ENCODE measurements at places on chromosomes 6 and 20.
A peak's percentile ranks its signal among the peaks of the same experiment; 100 is the strongest.

- DNase-seq, result no peak
Measured at GRCh38 chr6:127996925-127997324, 96.1 kb upstream of the THEMIS start.

DNA sequence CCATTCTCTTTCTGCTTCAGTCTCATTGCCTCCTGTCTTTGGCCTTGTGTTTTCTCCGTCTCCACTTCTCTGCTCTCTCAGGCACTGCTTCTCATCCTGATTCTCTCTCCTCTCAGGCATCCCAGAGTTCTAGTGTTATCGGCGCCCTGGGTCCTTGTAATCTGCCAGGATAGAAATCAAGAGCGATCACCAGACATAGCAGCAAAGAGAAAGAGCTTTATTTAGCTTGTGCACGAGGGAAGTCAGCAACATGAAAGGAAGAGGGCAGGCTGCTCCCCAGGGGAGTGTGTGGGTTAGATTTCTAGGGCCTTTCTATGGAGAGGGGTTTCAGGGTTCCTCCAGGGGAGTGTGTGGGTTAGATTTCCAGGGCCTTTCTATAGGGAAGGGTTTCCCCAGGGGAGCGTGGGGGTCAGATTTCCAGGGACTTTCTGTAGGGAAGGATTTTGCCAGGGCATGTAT, 32.5 kb downstream of the SUN5 start:
- no peak for DNase-seq

- DNase-seq, result no peak
Measured at GRCh38 chr6:16683641-16684194, 77.5 kb downstream of the ATXN1 start.

GRCh38 chr6:11197175-11197536, 35.3 kb downstream of the NEDD9 start:
- no peak for DNase-seq

DNA sequence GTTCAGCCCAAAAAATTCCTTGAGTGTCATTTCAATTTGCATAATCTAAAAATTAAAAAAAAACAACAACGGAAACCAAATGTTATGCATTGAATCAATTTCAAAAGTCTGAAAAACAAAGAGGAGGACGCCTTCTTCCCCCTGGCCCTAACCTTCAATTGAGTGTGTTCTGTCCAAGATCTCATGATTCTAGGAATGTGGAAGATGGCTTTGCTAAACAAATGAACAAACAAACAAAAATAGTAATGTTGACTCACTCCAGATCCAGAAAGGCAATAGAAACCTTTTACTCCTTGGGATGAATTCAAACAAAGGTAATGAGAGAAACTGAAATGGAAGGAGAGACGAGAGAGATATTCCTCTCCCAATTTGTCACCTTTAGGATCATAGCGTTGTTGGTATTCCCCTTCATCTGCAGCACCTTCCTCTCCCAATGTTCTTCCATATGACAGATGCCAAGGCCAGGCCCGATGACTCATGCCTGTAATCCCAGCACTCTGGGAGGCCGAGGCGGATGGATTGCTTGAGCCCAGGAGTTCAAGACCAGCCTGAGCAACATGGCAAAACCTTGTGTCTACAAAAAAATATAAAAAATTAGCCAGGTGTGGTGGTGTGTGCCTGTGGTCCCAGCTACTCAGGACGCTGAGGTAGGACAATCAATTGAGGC, 109.2 kb upstream of the ADGRF1 start:
- no peak for DNase-seq

GRCh38 chr6:129679758-129680157, 30.2 kb downstream of the ARHGAP18 start:
- no peak for DNase-seq

GRCh38 chr6:87555506-87555905, 34.3 kb downstream of the RARS2 start:
- DNase-seq, result no peak

GRCh38 chr6:130032758-130033340, 14.5 kb downstream of the L3MBTL3 start:
- DNase-seq, result no peak

DNA sequence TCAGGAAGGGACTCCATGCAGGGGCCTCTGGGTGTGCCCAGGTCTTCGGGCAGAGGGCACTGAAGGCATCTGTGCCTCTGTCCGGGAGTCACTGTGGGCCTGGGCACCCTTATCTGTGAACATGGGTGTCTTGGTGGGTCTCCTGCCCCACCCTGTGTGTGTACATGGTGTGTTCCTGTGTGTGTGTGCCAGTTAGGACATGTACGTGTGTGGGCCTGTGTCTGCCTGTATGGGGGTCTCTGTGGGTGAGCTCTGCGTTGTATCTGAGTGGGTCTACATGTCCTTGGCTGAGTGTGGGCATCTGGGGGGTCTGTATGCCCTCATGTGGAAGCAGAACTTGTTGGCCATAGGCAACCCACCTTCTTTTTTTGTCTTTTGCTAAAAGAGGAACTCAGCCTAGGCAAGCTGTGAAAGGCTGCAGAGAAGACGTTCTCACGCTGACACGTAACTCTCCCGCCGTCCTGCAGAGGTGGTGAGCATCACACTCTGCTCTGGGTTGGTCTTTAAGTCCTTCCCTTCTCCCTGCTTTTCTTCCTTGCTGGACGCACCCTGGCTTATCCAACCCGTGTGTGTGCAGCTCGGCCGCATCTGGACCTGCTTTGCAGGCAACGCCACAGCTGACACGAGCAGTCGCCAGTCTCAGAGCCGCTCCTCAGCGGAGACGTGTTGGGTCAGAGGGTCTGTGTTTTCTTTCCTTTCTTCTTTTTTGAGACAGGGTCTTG, 532 bp upstream of the NPBWR2 start:
- DNase-seq, result peak; percentile 2

GRCh38 chr20:31894980-31895675, 24.7 kb downstream of the TTLL9 start:
- no peak for DNase-seq

GRCh38 chr20:8602389-8603116, 466.3 kb upstream of the PLCB4 start:
- DNase-seq, result no peak

GRCh38 chr6:155317186-155317585, 2.9 kb upstream of the TFB1M start:
- no peak for DNase-seq

- no peak for DNase-seq
Measured at GRCh38 chr6:33740794-33741193, 5.9 kb downstream of the IP6K3 start.
